T-helper 2 cell treated with Interferon-gamma antibody and Interleukin-4, amounts not matched to agents 5 μg/mL and 100 μg/mL, for 36 hours (primary cell): ENCODE measurements at places on chromosomes 7 and 10.
A peak's percentile ranks its signal among the peaks of the same experiment; 100 is the strongest.

GRCh38 chr10:132785723-132786475, at the start of gene NKX6-2:
Gene NKX6-2 (minus strand): TSS chr10:132786147. CDS start chr10:132785948, 199 bp downstream.
- peaks cover 27% of the 10 kb centered on the region for H3K27me3 ChIP-seq
- no peaks in the 10 kb centered on the region for H3K4me1 ChIP-seq
- DNase-seq: no peak
- H3K4me3 ChIP-seq: no peak within 1 kb of the TSS
- H3K27ac ChIP-seq: no peak within 1 kb of the TSS

- no peak overlapping the region for H3K4me3 ChIP-seq
- no peaks in the 10 kb centered on the region for H3K4me1 ChIP-seq
- H3K27ac ChIP-seq: no peak overlapping the region
- no peaks in the 10 kb centered on the region for H3K36me3 ChIP-seq
- no peaks in the 10 kb centered on the region for H3K27me3 ChIP-seq
Observed at GRCh38 chr7:126803060-126803665, 449.6 kb downstream of the GRM8 start.

DNA sequence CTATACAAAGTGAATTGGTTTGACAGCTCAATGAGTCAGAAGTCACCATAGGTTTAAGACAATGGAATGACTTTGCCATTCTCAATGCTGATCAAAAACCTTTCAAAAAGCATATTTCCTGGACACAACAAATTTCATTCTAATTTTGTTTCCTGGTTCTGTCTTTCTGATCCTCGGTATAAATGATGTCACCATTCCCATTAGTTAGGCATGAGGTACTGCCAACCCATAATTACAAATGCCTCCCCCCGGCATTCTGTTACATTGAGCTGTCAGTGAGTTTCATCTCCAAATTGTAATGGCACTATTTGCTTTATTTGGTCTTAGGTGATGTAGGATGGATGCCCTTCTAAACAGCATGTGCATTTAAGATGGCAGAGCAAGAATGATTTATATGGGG, 81.7 kb upstream of the NFE2L3 start:
- H3K27ac ChIP-seq: no peak overlapping the region
- H3K27me3 ChIP-seq: peaks cover 32% of the 10 kb centered on the region
- H3K4me1 ChIP-seq: no peaks in the 10 kb centered on the region
- no peaks in the 10 kb centered on the region for H3K36me3 ChIP-seq
- H3K4me3 ChIP-seq: no peak overlapping the region

- peaks cover 66% of the 10 kb centered on the region for H3K36me3 ChIP-seq
- peak; percentile 25 for DNase-seq
- H3K27ac ChIP-seq: peak overlapping the region; percentile 62
- peak overlapping the region; percentile 28 for H3K4me3 ChIP-seq
- H3K4me1 ChIP-seq: peaks cover 30% of the 10 kb centered on the region
Observed at GRCh38 chr10:6445671-6446316, 134.3 kb downstream of the PRKCQ start.

DNA sequence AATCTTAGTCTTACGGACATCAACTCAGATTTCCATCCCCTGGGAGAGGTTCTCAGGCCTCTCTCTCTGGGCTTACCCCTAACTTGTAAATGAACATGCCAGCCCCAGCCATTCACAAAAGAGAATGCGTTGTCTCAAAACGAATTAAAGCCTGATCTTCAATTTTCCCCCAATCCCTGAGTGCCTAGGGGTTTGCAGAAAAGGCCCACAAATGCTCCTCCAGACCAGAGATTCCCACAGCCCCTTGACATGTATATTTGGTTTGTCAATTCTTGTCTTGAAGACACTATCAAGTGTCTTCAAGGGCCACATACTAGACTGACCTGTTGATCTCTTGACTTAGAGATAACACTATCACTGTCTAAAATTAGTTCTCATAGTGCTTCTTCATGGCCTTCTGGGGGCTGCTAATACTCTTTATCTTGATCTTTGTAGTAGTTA, 11.9 kb upstream of the HOXA13 start:
- H3K4me1 ChIP-seq: peaks cover 6% of the 10 kb centered on the region
- DNase-seq: no peak
- no peak overlapping the region for H3K27ac ChIP-seq
- H3K4me3 ChIP-seq: no peak overlapping the region

DNA sequence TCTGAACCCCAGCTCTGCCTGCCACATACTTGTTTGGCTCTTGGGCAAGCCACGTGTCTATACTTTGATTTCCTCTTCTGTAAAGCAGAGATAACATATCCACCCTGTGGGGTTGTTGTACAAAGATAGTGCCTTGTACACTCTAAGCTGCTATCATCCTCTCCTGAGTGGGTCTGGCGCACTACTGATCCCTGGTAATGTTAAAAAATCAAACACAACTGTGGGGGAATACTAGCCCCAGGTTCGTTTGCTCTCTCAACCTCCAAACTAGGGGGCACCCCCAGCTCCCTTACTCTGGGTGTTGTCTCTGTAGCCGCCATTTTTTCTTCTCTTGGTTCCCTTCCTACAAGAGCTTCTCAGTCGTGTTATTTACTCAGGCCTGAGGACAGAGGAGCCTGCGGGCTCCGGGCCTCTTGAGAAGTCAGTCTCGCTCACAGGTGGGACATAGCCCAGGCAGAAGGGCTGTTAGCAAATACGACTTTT, 1.0 kb downstream of the POLM start:
- DNase-seq: no peak
- peak overlapping the region; percentile 95 for H3K27ac ChIP-seq
- no peaks in the 10 kb centered on the region for H3K27me3 ChIP-seq

DNA sequence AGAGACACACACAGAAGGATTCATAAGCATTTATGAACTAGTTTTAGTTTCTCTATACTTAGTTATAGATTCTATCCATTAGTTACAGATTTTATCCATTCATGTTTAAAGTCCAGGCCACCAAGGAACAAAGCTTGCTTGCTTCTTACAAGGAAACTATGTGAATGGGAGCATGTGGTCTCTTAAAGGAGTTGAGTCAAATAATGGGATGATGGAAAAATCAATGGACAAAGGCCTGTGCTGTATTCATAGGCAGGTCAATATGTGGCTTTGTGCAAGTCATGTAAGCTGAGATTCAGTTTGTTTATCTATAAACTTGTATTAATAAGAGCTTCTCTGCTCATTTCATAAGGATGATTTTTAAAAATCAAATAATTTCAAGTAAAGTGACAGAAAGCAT, 172.8 kb upstream of the CDK1 start:
- peaks cover 8% of the 10 kb centered on the region for H3K4me1 ChIP-seq
- no peak for DNase-seq
- H3K36me3 ChIP-seq: no peaks in the 10 kb centered on the region
- H3K4me3 ChIP-seq: no peak overlapping the region
- H3K27me3 ChIP-seq: no peaks in the 10 kb centered on the region

- H3K4me1 ChIP-seq: peaks cover 10% of the 10 kb centered on the region
- H3K27me3 ChIP-seq: no peaks in the 10 kb centered on the region
- no peak for DNase-seq
- no peak overlapping the region for H3K27ac ChIP-seq
- H3K36me3 ChIP-seq: no peaks in the 10 kb centered on the region
- H3K4me3 ChIP-seq: no peak overlapping the region
Observed at GRCh38 chr10:70745555-70745954, 39.6 kb downstream of the TBATA start.

DNA sequence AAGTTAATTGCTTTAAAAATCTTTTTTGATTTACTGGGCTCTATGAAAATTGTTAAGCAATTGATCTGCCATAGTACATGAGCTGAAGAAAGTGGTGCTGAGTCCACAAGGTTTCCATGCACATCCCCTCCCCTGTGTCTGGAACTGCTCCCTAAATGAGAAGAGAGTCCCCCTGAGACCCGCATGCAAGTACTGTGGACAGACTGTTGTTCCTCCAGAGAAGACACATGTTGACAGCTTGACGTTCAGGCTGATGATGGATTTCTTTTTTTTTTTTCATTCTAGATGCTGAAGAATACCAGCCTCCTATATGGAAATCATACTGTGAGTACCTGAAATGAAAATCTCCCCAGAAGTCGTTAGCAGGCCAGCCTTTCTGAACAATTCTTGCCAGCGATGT, 159.8 kb downstream of the CHN2 start:
- H3K36me3 ChIP-seq: no peaks in the 10 kb centered on the region
- no peak for DNase-seq
- H3K27me3 ChIP-seq: peaks cover 9% of the 10 kb centered on the region
- no peak overlapping the region for H3K27ac ChIP-seq
- H3K4me3 ChIP-seq: no peak overlapping the region
- H3K4me1 ChIP-seq: no peaks in the 10 kb centered on the region

- peaks cover 2% of the 10 kb centered on the region for H3K4me1 ChIP-seq
- H3K27ac ChIP-seq: no peak within 1 kb of the TSS
- peaks cover 73% of the 10 kb centered on the region for H3K27me3 ChIP-seq
- no peaks in the 10 kb centered on the region for H3K36me3 ChIP-seq
- DNase-seq: peak; percentile 8
Observed at GRCh38 chr10:111076682-111077478, at the start of gene ADRA2A. Gene ADRA2A (plus strand): TSS chr10:111077029. CDS start chr10:111077997, 968 bp downstream.

GRCh38 chr7:110557136-110557535, 533.8 kb upstream of the LRRN3 start:
- H3K4me1 ChIP-seq: no peaks in the 10 kb centered on the region
- no peak for DNase-seq
- H3K27ac ChIP-seq: no peak overlapping the region
- H3K27me3 ChIP-seq: no peaks in the 10 kb centered on the region
- H3K4me3 ChIP-seq: no peak overlapping the region
- H3K36me3 ChIP-seq: no peaks in the 10 kb centered on the region

DNA sequence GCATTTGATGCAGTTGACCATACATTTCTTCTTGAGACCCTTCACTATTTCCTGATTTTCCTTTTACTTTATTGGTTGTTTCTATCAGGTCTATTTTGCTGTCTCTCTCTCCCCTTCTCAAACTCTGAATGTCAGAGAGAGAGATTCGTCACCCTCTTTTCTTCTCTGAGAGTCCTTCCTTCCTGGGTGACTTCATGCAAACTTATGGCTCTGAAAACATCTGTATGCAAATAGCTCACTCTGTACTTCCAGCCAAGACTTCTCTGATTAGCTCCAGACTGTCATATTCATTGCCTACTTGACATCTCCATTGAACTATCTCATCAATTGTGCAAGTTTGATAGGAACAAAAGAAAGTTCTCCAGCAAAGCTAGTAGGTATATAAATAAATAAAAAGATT, 191.7 kb upstream of the KLF6 start:
- H3K27me3 ChIP-seq: no peaks in the 10 kb centered on the region
- H3K36me3 ChIP-seq: peaks cover 25% of the 10 kb centered on the region
- DNase-seq: no peak

GRCh38 chr10:95661818-95662217, 5.3 kb upstream of the ALDH18A1 start:
- H3K4me1 ChIP-seq: peaks cover 4% of the 10 kb centered on the region
- no peaks in the 10 kb centered on the region for H3K27me3 ChIP-seq
- no peak overlapping the region for H3K27ac ChIP-seq

DNA sequence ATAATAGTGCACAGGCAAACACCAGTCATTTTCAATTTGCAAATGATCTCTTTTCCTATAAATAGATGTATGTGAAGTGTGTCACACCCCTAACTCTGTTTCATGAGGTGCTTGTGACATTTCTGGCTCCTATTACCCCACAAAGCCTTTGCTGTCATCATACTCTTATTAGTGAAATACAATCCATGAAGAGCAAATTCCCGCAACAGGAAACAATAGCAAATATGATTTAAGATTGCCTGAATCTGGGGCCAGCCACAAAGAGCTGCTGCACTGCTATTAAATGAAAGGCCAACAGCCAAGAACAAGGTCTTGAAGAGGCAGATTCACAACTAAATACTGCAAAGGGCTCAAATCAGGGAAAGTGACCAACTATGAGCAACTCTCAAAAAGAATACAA, 96.3 kb upstream of the CAV2 start:
- H3K36me3 ChIP-seq: no peaks in the 10 kb centered on the region
- H3K27ac ChIP-seq: no peak overlapping the region
- no peaks in the 10 kb centered on the region for H3K4me1 ChIP-seq
- H3K27me3 ChIP-seq: peaks cover 7% of the 10 kb centered on the region

DNA sequence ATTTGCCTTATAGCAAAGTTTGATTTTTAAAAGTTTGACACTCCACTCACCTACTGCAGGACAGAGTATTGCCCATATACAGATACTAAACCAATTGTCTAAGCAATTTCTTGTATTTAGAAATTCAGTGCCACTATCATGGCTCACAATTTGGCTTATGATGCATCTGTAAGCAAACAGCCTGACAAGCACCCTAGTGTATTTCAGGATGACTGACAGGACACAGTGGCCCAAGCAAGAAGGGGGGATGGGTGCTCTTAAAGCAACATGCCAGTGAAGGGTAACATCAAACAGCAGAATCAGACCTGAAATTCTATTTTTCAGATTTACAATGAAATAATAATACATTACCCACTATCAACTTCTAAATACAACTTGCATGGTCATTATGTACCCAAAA, 30.5 kb downstream of the CTNNA3 start:
- peaks cover 23% of the 10 kb centered on the region for H3K27me3 ChIP-seq
- no peak overlapping the region for H3K4me3 ChIP-seq
- H3K27ac ChIP-seq: no peak overlapping the region

GRCh38 chr7:151684408-151685175, 164.9 kb upstream of the RHEB start:
- H3K27ac ChIP-seq: no peak overlapping the region
- no peak overlapping the region for H3K4me3 ChIP-seq
- DNase-seq: no peak
- no peaks in the 10 kb centered on the region for H3K4me1 ChIP-seq
- peaks cover 3% of the 10 kb centered on the region for H3K27me3 ChIP-seq
- no peaks in the 10 kb centered on the region for H3K36me3 ChIP-seq

GRCh38 chr10:132912713-132913558, 29.4 kb downstream of the CFAP46 start:
- DNase-seq: no peak
- no peaks in the 10 kb centered on the region for H3K36me3 ChIP-seq
- no peaks in the 10 kb centered on the region for H3K4me1 ChIP-seq
- no peaks in the 10 kb centered on the region for H3K27me3 ChIP-seq
- H3K4me3 ChIP-seq: no peak overlapping the region

DNA sequence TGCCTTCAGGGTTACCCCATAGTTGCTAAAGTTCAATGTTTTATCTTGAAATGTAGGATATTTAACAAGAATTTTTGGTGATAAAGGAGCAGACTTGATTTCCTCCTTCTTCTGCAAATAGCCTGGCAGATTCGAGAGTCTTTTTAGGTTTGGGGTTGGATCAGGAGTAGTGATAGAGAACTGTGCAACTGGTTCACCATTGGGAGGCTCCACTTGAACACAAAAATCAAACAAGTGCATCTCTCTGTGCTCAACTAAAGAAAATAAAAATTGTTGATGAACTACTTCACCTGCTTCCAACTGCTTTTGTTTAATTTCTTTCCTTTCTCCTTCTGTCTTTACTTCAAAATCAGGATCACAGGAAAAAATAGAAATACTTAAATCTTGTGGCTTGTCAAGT, 58.5 kb downstream of the MACC1 start:
- H3K27me3 ChIP-seq: no peaks in the 10 kb centered on the region
- H3K4me1 ChIP-seq: no peaks in the 10 kb centered on the region
- no peak overlapping the region for H3K4me3 ChIP-seq
- H3K36me3 ChIP-seq: no peaks in the 10 kb centered on the region

- no peak overlapping the region for H3K27ac ChIP-seq
- no peak overlapping the region for H3K4me3 ChIP-seq
- H3K4me1 ChIP-seq: no peaks in the 10 kb centered on the region
- DNase-seq: no peak
Observed at GRCh38 chr10:88652616-88653015, 11.6 kb upstream of the LIPF start.
